ENCODE measurements at places on chromosomes 16 and 17. TPM values are rescaled to one million over a fixed set of nuclear protein-coding genes. Genes with fewer than 3 reads are reported as not detected.

The TMEM114 gene
- total RNA-seq: not detected

The OVCA2 gene
- total RNA-seq: 38.4 TPM

The CDYL2 gene
- total RNA-seq: 6.5 TPM

The KRT33A gene
- not detected for total RNA-seq

The KRT31 gene
- total RNA-seq: not detected

The KRT12 gene
- not detected for total RNA-seq

The MYO15B gene
- 35.4 TPM for total RNA-seq

The PPP1R27 gene
- not detected for total RNA-seq

The ENPP7 gene
- not detected for total RNA-seq

The RHBDL3 gene
- total RNA-seq: 0.83 TPM

The SLC38A8 gene
- not detected for total RNA-seq

The SHISA6 gene
- total RNA-seq: 1.7 TPM

The TERF2IP gene
- total RNA-seq: 63.9 TPM

- DNase-seq: peak; percentile 62
These were observed 89.4 kb downstream of the C16orf78 start for GRCh38 chr16:49462989-49463371.

DNA sequence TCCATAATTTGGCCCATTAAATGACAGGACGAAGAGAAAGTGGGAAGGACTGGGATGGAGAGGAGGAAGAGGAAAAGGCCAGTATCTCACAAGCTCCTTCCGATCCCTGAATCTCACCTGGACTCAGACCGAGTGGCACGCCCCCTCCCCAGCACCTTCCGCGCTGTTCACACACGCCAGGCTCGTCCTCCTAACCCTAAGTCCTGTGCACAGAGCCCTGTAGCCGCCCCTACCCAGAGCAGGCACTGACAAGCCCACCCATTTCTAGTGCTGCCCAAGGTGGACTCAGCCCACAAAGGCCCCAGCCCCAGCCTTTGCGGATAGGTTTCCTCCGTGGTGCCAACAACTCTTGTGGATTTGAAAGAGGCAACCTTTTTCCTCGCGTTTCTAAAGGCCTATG, 9.2 kb downstream of the HS3ST3B1 start:
- no peak for DNase-seq

DNA sequence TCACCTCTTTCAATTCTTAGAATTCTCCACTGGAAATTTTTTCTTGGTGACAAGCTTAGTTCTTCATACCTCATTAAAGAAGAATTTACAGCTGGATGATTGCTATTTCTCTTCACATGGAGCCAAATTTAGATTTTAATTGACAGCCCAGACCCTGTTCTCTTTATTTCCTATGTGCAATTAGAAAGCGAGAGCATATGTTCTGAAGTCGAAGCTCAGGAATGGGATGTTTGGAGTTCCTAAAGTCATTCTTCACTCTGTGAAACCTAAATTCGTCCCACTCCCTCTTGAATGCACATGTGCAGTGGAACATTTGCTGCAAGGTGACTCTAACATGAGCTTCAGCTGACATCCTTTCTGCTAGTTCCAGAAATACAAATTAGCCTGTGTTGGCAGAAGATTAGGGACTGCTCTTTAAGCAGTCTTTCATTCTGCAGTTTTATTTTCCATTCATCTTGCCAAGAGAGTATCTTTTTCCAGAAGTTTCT, 129.3 kb upstream of the KCNJ16 start:
- DNase-seq: no peak

GRCh38 chr17:77011173-77012011, 129.4 kb upstream of the SEC14L1 start:
- no peak for DNase-seq

- DNase-seq: no peak
These were observed 12.9 kb downstream of the NLRC3 start for GRCh38 chr16:3564130-3564888.

GRCh38 chr17:17784657-17785267, 52.0 kb downstream of the SREBF1 start:
- DNase-seq: no peak

GRCh38 chr17:2865228-2865627, 69.0 kb downstream of the RAP1GAP2 start:
- DNase-seq: no peak

GRCh38 chr16:50261160-50261706, 5.1 kb upstream of the ADCY7 start:
- DNase-seq: no peak

DNA sequence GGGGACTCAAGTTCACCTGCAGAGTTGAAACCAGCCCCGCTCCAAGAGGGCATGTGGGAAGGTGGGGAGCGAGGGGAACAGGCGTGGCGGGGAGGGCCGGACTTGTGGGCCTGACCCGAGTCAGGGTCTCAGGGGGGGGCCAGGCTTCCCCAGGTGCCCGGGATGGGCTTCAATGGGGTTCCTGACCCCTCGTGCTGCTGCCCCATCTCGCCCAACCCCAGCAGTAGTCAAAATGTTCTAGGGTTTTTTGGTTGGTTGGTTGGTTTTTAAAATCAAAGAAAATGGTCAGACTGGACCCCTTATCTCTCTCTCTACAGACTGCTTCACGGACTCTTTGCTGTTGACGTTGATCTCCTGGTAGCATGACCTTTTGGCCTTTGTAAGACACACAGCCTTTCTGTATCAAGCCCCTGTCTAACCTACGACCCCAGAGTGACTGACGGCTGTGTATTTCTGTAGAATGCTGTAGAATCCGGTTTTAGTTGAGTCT, 69.5 kb downstream of the AMFR start:
- no peak for DNase-seq

DNA sequence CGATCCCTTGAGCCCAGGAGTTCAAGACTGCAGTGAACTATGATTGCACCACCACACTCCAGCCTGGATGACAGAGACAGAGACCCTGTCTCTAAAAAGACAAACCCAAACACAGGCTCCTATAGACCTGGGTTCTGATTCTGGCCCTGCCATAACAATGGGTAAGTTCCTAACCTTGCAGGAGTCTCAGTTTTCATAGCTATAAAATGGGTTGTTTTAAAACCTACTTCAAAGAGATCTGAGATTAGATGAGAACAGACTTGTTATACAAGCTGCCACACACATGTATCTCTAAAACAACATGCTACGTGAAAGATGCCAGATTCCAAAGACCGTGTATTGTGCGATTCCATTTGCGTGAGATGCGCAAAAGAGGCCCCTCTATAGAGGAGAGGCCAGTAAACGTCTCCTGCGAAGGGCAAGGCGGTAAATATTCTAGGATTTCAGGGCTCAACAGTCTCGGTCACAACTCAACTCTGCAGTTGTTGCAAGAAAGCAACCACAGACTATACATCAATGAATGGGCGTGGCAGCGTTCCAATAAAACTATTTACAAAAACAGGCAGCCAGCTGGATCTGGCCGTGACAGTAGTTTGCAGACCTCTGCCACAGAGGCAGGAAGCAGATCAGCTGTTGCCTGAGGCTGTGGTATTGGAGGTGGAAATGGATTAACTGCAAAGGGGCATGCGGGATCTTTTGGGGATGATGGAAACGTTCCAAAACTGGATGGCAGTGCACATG, 5.9 kb downstream of the CORO7 start:
- DNase-seq: no peak

GRCh38 chr17:58530655-58531054, 16.2 kb upstream of the MTMR4 start:
- DNase-seq: no peak

DNA sequence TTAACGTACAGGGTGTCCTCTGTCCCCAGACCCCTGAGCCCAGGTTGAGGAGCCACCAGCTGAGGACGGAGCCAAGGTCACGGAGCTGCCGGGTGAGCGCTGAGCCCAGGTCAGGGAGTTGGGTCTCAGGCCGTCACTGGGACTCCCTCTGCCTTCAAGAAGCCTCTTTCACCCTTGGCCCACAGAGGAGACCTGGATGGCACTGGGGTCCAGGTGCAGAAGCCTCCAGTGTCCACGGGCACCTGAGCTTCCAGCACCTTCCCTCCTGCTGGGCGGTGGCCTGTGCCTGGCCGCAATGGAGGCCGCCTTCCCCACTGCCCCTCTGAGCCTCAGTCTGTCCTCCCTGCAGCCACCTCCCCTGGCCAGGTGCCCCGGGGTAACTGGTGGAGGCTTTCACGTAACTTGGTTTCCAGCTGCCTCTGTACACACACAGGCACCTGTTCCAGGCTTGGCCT, 31.6 kb upstream of the CDH15 start:
- DNase-seq: no peak
